ENCODE measurements at places on chromosomes 5 and 9. TPM values are rescaled to one million over a fixed set of nuclear protein-coding genes. Genes with fewer than 3 reads are reported as not detected.

- DNase-seq = no peak
These were observed 93.4 kb downstream of the LMX1B start for GRCh38 chr9:126707083-126707482.

GRCh38 chr5:173180331-173180730 lies 36.0 kb downstream of the BNIP1 start:
- no peak for DNase-seq

DNA sequence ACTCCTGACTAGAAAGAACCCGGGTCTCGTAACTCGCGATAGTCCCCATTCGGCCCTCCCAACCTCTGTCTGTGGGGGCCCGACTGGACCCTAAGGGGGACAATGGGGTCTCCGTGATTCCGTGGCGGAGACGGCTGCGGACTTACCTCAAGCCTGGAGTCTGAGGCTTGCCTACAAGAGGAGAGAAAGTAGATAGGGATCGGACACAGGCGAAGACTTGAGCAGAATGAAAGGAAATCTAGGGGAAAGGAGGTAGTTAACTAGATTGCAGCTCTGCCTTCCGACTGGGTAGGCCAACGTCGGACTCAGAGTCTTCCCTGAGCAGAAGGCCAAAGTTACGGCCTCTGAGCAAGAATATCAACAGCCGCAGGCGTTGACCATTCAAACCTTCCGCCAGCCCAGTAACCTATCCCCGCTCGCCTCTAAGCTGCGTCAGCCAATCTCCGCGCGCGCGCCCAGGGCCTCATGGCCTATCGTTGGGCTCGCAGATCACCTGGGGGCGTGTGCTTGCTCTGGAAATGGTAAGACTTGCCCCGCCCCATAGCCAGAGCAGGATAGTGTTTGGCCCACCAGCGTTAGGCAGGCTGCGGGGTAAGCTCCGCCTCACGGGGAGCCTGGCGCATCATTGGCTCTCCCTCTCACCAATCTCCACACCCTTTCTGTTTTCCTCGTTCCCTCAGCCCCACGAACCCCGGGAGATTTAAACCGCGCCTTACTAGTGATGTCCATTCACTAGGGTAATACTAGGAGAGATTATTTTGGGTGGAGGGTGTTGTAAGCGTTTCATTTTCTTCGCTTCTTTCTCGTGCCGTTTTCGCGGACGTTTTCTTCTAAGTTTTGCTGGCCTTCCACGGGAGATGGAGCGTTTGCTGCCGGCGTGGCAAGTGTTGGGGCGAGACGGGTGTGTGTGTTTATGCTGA lies at the start of gene CDC25C:
CDC25C (minus strand) TSS at position 356 of the 920 bp plus-strand sequence. CDS start 624 bp downstream, outside the sequence.
- peak; percentile 98 for DNase-seq

DNA sequence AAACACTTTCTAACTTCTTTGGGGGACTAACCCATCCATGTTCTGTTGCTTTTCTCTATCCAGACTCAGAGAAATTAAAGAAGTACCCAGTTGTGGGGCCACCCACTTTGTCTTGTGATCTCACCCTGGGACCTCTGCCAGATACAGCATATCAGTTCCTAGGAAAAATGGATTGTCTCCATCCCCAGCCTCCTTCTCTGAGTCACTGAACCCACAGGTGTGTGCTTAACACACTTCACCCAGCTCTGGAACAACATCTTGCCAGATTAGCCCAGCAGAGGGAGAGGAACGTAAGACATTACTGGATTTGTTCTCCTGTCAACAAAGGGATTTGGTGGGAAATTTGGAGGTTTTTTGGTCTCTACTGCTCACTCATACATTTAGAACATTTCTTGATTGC lies 19.2 kb downstream of the FAM240B start:
- DNase-seq = peak; percentile 95

DNA sequence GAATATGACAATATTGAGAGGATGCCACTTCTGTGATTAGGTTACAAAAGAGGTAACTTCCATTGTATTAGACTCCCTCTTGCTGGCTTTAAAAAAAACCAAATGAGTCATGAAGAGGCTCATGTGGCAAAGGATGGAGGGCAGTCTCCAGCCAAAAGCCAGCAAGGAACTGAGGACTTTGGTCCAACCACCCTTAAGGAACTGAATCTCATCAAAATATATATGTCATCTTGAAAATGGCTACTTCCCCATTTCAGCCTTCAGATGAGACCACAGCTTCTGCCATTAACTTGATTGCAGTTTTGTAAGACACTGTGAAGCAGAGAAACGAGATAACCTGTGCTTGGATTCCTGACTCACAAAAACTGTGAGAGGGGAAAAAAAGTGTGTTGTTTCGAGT lies 15.5 kb upstream of the TRIM32 start:
- no peak for DNase-seq

DNA sequence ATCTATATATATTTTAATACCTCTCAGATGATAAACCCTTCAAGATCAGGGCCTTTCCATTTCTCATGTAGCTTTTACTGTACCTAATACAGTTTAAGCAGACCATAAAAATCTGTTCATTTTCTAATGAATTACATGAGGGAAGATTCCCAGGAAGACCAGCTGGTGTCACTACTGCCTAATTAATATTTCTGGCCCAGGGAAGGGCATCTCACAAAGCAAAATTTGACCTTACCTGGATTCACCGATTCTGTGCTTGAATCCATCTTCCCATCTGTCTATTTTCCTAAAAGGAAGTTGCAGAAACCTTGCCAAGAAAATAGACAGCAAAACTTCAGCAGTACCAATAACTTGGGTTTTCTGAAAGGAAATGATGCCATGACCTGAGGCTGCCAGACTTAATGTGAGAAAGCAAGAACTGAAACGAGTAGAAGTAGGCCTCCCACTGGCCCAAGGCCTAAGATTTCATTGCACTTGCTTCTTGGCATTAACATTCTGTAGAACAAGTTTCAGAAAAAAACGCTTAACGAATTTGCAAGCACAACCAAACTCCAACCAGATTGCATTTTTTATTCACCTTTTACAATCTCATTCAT lies 83.0 kb upstream of the GLIS3 start:
- peak; percentile 29 for DNase-seq

DNA sequence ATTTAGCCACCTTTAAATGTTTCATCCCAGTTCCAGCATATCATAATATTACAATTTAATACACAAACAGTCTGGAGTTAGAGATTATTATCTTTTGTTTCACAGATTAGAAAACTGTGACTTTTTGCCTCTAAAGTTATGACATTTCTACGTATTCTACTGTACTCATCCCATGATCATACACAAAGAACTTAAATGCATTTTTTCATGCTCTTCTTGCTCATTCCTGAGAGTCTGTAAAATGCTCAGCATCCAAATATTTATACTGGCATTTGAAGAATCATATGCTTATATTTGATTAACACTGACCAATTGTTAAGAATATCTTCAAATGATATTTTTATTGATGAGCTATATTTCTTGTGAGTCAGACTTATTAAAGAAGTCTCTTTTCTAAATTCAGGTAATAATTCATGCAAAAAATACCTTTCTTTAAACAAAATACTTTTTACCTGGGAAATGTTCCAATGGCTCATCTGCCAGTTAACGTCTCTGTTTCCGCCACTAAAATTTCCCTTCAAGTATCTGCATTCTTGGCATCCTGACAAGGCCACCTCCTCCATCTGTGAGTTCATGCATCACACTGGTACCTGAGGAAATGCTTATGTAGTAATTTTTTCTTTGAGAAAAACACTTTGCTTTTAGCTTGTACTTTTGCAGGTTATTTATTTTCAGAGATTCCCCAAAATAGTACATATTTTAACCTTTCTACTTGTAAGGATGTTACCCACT lies 139.6 kb upstream of the RASA1 start:
- peak; percentile 61 for DNase-seq

DNA sequence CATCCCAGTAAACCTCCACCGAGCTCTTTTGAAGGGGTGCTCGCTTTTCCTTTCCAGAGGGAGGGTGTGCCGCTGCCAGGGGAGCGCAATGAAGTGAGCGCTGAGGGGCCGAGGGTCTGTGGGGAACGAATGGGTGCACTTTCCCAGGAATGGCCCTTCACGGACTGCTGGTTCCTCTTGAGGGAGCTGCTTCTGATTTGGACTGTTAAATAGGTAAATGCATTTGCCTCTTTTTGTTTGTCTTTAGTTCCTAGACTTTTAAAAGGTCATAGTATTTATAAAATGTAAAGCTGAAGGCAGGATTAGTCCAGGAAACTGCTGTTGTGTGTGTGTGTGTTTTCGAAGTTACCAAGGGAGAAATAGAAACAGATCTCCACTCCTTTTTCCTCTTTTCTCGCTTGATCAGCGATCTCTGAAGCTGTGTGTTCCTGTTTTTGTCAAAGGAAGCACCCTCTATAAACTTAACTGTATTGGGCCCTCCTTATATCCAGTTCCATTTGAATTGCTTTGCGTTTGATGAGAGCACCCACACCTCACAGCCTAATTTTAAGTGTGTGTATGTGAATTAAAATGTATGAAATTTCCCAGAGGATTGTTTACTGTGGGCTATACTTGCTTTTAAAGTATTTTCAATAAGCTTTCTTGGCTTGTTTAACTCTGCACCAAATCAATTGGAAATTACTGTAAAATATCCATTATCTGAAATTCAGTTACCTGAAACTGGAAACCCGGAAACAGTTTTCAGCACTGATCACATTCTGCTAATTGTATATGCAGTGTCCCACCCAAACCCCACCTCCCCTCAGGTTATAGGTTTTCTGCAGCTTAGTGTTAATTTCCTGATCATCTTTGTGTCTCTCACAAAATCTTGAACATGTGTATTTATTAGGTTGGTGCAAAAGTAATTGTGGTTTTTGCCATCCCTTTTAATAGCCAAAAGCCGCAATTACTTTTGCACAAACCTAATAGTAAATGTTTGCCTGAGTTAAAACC lies 966 bp downstream of the SNX2 start:
- peak; percentile 18 for DNase-seq

DNA sequence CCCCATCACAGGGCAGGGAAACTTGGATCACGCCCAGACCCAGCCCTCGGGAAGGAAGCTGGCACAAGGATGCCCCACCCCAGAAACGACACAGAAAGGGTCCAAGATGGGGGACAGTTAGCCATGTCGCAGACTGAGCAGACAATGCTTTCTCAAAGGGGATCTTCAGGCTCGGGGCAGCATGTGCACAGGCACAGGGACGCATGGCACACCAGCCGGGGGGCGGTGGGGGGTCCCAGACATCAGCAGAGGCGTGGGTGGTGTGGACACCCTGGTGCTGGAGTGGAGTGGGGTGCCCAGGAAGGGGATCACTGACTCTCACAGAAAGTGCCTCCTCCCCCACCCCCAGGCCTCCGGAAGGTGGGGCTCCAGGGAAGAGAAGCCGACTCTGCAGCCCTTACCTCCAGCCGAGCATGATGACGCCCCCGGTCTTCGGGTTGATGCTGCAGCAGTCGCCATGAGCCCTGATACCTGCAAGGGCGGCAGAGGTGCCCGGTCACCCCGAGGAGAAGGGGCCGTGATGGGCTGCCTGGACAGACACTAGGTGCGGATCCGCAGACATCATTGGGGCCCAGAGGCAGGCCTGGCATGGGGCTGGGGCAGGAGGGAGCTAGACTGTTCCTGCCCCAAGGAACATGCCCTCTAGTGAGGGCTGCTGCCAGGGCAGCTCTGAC lies 44.5 kb upstream of the ZNF354A start:
- no peak for DNase-seq

DNA sequence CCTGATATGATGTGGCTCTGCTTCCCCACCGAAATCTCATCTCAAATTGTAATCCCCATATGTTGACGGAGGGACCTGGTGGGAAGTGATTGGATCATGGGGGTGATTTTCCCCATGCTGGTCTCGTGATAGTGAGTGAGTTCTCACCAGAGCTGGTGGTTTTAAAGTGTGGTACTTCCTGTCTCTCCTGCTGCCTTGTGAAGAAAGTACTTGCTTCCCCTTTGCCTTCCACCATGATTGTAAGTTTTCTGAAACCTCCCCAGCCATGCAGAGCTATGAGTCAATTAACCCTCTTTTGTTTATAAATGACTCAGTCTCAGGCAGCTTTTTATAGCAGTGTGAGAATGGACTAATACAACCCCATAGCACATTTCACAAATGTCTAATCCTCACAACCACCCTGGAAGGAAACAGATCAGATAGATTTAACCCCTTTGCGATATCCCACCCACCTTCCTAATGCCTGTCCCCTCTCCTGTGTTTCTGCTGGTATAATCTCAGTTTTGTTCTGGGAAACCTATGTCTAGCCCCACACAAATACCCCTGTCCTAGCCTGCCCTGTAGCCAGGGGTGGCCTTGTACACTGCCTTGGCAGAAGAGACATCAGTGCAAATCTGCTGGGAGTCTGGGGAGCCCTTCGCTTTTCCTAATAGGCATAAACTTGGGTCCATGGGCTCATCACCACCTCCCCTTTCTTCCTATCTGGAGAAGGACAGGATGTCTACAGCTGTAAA lies 157.0 kb upstream of the RAI14 start:
- peak; percentile 91 for DNase-seq

DNA sequence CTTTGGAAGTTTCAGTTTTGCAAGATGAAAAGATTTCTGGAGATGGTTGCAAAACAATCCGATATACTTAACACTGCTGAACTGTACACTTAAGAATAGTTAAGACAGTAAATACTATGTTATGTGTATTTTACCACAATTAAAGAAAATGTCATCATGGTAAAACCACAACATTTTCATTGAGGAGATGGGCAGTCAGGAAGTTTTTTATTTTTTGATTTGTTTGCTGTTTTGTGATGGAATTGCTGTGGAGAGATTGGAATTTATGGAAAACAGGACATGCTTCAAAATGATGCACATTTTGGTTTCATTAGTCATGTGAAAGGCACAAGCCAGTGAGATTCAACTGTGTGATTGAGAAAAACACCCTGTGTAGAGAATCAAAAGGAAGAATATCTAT lies 90.5 kb upstream of the AGXT2 start:
- no peak for DNase-seq

- DNase-seq = no peak
These were observed 9.9 kb downstream of the FRMPD1 start for GRCh38 chr9:37660691-37661090.

DNA sequence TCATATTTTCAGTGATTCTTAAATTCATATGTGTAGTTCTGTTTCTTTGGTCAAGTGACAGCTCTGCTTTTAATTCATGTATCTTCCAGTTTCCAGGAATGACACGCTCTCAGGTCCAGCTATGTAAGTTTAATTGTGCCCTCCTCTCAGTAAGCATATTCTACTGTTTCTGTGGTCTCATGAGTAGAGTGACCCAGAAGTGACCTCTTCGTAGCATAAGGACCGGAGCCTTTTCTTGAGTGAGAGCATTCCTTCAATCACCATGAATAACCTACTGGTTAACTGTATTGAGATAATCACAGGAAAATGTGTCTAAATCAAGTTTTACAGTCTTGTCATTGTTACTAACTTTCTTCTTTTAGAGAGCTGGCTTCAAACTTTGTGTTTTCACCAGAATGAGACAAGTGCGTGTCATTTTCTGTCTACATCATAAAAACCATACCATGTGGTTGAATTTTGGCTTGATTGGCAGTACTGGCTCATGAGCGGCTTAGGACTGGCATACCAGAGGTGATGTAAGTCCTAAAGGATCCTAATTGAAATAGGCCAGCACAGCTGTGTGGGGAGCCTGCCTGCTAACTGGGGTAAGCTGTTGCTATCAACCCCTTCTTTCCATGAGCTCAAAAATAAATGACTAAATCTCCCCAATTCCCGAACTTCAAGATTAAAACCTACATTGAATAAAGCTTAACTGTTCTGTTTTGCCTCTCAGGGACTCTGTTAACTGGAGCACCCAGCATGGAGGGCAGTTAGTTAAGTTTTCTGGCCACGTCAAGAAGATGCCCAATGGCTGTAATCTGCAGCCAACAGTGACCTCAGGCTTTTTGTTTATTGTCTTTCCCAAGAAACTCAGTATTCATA lies 4.8 kb downstream of the ADAMTSL1 start:
- no peak for DNase-seq

GBA2 gene
- total RNA-seq = 34.8 TPM

UNC5A gene
- total RNA-seq = not detected

SPARC gene
- 10.5 TPM for total RNA-seq

Data from bronchial epithelial cell (primary cell).